ENCODE measurements at places on chromosomes 7 and 10.
A peak's percentile ranks its signal among the peaks of the same experiment; 100 is the strongest.

DNA sequence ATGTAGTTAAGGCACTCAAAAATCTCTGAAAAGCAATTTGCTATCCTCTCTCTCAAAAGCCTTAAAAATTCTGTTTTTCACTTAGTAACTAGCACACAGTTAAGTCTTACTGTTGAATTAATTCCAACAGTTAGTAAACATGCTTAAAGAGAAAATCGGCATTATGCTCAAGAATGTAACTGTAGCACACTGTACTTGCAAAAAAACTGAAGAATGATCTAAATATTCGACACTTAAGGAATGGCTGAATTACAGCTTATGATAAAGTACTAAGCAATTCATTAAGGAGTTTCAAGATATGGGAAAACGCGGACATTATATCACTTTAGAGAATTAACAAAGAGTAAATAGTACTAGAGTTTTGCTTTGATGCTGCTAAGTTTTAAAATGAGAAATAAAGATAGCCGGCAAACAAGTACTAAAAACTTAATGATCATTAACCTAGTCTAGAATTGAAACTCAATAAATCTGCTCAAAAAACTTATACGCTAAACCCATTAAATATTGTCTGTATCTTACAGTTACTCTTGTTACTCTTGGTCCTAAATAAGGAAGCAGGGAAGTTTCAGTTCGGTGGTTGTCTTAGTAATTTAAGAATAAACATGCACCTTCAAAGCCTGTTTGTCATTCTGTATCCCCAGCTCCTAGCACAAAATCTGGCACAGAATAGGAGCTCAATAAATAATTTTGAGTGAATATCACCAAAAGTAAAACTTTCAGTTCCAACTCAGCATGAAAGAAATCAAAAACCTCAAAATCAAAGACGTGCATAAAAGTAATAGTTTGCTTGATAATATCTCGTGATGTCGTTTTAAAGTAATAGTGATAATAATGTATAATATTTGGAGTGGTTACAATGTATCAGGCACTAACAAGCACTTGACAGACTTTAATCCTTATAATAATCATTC is 1.2 kb downstream of the TRDMT1 start:
- H3K4me3 ChIP-seq: peak overlapping the region; percentile 80
- DNase-seq: no peak
- H3K36me3 ChIP-seq: no peaks in the 10 kb centered on the region
- H3K27ac ChIP-seq: peak overlapping the region; percentile 91
- peaks cover 19% of the 10 kb centered on the region for H3K4me1 ChIP-seq

DNA sequence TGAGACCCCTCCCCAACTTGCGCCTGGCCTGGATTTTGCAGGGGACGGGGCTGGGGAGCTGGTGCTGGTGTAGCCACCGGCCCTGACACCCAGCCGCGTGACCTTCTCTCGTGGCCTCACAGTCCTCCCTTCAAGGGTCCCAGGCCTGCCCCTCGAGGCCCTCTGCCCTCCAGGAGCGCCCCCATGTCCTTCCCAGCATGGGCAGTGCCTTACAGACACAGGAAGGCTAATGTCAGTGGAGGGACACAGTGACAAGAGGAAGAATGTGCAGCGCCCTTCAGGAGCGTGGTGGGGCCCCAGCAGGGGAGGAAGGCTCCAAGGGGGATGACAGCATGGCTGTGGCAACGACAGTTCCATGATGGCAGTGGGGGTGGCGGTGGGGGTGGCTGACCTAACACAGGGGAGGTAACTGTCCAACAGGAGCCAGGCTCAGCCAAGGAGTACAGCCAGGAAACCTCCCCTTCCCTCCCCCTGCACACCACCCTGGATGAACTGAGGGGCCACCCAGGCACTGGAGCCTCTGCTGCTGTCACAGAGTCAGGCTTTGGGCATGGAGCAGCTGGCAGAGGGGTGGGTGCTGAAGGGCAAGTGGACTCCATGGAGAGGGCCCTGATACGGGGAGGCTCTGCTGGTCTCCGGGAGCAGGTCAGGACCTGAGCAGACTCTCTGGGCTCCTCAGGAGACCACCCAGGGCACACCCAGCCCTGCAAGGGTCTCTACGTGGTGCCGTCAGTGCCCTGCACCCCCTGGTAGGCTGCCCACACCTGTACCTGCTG is 76.0 kb upstream of the RET start:
- no peaks in the 10 kb centered on the region for H3K36me3 ChIP-seq
- no peaks in the 10 kb centered on the region for H3K27me3 ChIP-seq
- no peak for DNase-seq
- no peak overlapping the region for H3K4me3 ChIP-seq
- H3K4me1 ChIP-seq: no peaks in the 10 kb centered on the region

- DNase-seq: no peak
- no peak overlapping the region for H3K4me3 ChIP-seq
- H3K36me3 ChIP-seq: no peaks in the 10 kb centered on the region
- no peak overlapping the region for H3K27ac ChIP-seq
- no peaks in the 10 kb centered on the region for H3K27me3 ChIP-seq
These were observed 474.1 kb upstream of the AKR1E2 start for GRCh38 chr10:4351723-4352413.

DNA sequence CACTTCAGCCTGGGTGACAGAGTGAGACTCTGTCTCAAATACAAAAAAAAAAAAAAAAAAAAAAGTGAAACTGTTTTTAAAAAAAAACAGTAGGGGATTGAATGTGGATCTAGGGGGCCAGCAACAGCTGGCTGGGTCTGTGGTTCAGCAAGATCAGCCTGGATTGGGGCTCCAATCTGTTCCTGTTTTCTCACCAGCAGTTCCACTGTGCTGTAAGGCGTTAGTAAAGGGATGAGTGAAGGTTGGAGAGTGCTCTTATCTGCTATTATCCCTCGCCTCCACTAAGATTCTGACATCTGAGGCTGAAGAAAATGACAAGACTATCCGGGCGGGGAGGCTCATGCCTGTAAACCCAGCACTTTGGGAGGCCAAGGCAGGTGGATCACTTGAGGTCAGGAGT is 41.6 kb upstream of the GTF2IRD1 start:
- no peaks in the 10 kb centered on the region for H3K36me3 ChIP-seq
- no peak overlapping the region for H3K4me3 ChIP-seq
- no peaks in the 10 kb centered on the region for H3K27me3 ChIP-seq
- no peaks in the 10 kb centered on the region for H3K4me1 ChIP-seq
- H3K27ac ChIP-seq: no peak overlapping the region

DNA sequence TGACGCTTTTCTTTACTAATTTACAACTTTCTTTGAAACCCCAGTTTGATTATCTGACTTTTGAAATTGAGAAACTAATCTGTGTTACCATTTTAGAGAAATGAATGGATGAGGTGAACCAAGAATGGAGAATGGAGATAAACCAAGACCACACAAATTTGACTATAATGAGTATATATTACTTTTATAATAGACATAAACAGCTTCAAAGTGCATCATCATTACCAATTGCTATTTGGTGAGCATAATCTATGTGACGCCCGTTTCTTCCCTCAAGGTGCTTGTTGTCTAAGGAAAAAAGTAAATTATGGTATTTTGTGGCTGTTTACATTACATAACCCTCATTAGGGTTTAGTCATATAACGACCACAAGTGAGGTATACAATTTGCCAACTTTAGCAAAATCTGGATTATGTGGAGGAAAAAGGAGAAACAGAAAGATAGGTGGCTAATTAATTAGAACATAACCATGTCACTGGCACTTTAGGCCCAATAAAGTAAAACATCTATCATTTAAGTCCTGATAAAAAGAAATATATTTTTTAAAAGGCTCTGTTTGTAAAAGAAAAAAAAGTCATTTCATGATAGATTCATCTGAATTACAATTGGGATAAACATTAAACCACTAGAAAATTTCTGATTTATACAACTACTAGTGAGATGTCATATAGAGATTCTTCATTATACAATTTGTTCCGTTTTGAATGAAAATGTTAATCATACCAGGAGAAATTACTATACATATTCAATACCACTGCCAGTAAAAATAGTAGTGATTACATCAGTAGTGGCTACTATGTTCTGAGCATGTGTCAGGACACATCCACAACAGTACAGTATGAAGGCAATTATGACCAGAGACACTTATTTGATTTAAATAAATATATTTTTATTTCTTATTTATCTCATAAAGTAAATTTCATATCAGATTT is 118.2 kb upstream of the FAM133B start:
- peak overlapping the region; percentile 77 for H3K27ac ChIP-seq
- no peaks in the 10 kb centered on the region for H3K27me3 ChIP-seq
- DNase-seq: no peak
- H3K4me1 ChIP-seq: no peaks in the 10 kb centered on the region
- H3K36me3 ChIP-seq: no peaks in the 10 kb centered on the region
- no peak overlapping the region for H3K4me3 ChIP-seq

DNA sequence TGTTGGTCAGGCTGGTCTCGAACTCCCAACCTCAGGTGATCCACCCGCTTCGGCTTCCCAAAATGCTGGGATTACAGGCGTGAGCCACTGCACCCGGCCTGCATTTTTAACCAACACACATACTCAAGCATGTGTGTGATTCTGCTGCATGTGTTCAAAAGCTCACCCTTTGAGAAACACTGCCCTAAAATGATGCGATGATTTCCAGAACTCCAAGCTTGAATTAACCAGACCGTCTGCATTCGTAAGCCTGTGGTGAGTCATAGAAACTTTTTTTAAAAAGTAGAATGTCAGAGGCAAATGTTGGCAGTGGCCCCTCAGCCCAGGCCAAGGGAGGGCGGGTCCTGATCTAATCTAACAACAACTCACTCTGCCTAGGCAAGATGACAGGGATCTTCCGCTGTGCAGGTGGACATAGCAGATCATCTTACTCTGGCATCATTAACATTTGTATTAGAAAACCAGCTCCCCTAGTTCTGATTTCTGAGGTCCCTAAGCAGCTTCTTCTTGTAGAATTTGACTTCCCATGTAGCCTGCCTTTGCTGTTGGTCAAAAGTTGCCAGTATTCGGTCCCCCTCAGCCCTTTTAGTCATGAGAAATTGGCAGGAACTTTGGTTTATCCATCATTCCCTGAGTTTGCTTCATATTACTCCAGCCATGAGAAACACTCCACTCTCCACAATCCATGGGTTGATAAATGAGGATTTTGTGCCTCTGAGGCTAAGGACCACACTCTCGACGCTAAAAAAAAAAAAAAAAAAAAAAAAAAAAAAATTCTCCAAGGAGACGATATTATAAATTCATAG is 190.4 kb downstream of the SKIDA1 start:
- H3K27ac ChIP-seq: no peak overlapping the region
- no peaks in the 10 kb centered on the region for H3K36me3 ChIP-seq
- no peaks in the 10 kb centered on the region for H3K27me3 ChIP-seq
